ENCODE measurements at places on chromosomes 2 and 18.

GRCh38 chr2:71220743-71221142, 6.2 kb downstream of the PAIP2B start:
- DNase-seq: no peak

DNA sequence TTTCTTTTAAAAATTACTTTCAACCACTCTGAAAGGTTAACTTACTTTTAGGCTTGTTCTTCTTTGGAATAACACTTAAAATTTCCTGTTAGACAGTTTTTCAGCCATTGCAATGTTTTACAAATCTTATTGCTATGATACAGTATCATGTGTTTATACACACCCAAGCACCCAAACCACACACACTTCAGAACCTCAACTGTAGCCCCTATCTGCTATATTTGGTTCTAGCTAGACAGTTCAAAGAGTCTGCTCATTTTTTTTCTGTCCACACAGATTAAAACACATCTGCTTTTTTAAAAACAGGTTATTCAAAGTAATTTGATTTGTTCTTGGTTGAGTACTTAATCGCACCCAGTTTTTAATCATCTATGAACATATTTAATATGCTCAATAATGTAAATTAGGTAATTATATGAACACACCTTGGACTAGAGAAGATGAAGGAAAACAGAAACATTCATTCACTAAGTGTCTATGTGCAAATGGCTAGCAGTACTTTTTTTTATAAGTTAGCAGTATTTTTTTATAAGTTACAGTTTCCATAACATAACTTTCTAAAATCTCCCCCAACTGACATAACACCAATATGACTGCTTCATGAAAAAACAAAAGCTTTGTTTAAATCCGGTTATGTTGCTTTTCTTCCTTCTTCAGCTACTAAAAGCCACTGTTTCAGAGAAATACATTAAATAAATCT, 17.6 kb downstream of the FBXO11 start:
- DNase-seq: no peak

GRCh38 chr2:191565647-191566198, 112.2 kb upstream of the NABP1 start:
- no peak for DNase-seq

DNA sequence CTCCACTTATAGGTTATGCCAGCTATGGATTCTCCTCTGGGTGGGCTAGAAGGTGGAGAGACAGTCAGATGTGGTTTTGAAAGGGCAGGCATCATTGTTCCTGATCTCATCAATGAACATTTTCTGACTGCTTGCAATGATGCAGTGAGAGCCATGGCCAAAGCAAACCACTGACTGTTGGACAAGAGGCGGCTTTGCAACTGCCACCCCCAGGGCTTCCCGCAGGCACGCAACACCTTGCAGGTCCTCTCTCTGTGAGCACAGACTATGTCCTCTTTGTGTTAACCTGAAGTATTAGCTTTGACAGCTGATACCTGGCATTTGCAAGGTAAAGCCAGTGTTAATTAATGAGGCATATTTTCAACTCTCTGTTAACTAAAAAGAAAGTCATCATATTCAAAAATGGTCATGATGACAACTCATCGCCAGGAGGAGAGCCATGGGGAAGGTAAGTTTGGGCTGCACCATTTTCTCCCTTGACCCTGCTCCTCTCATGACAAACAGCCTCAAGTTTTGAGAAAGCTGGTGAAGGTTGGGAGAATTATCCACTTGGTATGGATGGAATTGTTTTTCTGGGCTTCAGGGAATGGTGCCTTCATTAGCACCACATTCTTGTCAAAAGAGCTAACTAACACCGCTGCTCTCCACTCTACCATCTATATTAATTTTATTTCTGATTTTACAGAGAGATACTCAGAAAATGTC, 14.9 kb upstream of the FAM124B start:
- no peak for DNase-seq

DNA sequence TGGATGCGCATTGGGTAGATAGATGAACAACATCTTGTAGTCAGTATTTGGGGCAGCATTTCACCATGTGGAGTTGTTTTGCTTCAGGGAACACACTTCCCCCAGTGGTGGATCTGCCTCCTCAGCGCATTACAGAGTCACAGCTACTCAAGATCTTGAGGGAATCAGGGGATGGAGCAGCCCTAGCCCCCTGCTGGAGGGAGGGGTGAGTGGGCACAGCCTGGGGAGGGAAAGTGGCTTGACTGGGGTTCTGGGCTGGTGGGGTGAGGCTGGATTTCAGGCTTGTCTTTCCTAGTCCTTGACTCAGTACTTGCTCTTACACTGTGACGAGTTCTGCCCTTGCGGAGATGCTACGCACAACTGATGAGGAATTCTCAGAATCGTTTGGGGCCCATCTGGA, 271.0 kb upstream of the HS6ST1 start:
- no peak for DNase-seq

DNA sequence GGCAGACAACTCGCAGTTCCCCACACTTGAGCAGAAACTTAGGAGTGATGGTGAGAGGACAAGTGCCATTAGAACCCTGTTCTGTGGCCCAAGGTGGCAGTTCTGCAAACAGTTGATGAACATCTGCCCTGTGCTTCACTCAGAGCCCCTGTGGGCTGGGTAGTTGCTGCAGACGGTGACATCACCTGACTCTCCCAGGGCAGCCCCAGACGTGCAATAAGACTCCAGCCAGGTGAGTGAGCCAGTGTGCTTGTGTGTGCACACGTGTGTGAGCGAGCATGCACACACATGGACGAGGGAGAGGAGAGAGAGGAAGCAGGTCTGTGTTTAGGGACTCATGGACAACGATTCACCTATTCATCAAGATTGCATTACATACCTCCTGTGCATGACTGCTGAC, 136.0 kb upstream of the GLI2 start:
- DNase-seq: no peak

DNA sequence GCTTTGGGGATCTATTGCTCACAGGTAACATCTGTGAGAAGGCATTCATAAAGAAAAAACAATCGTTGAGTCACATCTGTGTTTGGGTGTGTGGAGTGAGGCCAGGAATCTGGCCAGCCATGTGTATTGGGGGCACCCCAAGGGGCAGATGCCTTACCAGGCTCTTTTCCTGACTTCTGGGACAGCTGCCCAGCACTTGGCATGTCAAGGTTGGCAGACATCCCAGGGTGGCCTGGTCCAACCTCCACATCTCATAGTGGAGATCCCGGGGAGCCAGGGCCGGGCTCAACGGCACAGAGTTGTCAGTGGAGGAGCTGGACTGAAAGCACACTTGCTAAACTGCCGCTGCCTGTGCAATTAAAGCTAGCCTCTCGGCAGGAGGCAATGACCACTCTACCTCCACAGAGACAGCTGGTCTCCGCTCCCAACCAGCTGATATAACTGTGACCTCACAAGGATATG, 75.3 kb upstream of the MGAT4A start:
- DNase-seq: no peak
